ENCODE measurements at places on chromosomes 16 and 17. TPM values are rescaled to one million over a fixed set of nuclear protein-coding genes. Genes with fewer than 3 reads are reported as not detected.

DHRS7C gene
- polyA plus RNA-seq = 177 TPM

DNA sequence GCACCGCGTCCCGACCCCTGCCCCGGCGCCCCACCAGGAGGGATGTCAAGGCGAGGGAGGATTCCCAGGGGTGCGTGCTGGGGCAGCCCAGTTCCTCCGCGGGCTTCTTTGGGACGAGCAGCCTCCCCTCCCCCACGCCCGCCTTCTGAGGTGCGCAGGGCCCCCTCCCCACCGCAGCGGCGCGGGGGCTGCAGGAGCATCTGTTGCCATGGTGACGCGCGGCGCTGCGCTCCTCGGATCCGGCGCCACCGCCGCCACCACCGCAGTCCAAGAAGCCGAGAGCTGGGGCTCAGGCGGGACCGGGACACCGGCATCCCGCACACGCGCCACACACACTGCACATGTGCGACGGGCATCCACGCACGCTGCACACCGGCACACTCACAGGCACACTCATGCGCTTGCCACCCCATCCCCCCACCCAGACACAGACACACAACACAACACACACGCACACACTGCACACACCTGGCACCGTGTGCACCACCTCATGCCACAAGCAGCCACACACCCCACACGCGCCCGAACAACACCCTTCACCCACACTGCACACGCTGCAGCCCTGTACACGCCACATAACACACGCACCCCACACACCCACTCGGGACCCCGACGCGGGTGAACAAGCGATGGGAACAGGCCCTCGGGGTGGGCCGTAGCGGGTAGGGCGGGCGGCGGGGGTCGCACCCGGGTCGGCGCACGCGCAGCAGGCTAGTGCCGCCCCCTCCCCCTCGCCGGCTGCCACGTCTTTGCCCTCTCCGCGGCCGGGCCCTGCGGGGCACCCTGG lies 17.0 kb downstream of the ENPP7 start:
- DNase-seq = no peak

TAC4 gene
- polyA plus RNA-seq = 1.0 TPM

NPIPB13 gene
- polyA plus RNA-seq = 2.0 TPM

GRCh38 chr17:60598001-60598736 lies 1.8 kb upstream of the PPM1D start:
- no peak for DNase-seq

GRCh38 chr17:64920419-64921172 lies 1.3 kb upstream of the LRRC37A3 start:
- DNase-seq = no peak

GRCh38 chr17:44543213-44543904 lies 13.9 kb upstream of the FZD2 start:
- no peak for DNase-seq

EVI2B gene
- 2.0 TPM for polyA plus RNA-seq

GRCh38 chr17:77475016-77475976 lies 334.5 kb downstream of the SEC14L1 start:
- DNase-seq = peak; percentile 47

KRTAP4-6 gene
- not detected for polyA plus RNA-seq

GRCh38 chr16:26863931-26864330 lies 202.8 kb upstream of the C16orf82 start:
- DNase-seq = no peak

GP1BA gene
- polyA plus RNA-seq = 0.16 TPM

- DNase-seq = no peak
Observed at GRCh38 chr17:55436224-55437158, 14.9 kb upstream of the MMD start.

DNA sequence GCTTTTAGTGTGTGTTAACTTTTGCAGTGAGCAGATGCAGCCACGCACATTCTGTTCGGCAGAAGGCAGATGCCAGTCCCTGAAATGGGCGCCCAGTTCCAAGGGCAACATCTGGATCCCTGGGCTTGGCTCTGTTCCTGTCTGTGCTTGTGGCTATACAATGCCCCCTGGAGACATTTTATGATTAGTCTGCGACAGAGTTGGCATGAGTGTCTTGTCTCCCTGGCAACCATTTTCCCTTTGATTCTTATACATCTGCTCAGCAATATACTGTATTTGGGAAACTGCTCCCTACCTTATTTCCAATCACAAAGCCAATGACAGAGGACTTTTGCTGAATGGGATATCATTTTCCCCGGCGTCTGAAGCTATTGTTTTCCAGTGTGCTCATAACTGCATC lies 1629.5 kb upstream of the GOT2 start:
- no peak for DNase-seq

DNA sequence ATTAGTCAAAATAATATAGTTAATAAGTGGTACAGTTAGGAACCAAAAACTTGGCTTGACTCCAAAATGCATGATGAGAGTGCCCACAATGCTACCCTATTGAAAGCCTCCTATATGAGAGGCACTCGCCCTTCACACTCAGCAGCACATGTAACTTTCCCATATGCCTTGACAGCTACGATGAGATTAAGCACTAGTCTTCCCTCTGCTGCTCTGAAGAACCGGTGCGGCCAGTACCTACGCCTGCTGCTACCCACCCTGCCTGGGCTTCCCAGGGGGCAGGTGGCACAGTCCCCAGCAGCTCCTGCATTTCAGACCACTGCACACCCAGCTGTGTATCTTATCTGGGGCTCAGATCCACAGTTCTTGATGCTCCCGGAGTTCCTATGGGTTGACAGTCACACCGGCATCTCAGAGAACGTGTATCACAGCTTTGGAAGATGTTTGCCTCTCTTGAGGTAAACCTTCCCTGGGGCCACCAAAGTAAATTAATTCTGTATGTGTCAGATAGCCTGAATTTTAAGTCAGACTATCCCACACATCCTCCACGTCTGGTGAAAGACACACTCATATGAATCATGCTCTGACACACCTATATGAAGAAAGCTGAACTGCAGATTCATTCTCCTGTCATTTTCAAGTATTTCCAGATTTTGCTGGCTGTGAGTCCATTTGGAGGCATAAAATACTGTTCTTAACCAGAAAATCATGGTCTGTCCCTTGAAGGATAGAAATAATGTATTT lies 77.8 kb downstream of the MYH10 start:
- no peak for DNase-seq

P2RX5 gene
- polyA plus RNA-seq = 9.1 TPM

GRCh38 chr17:63399316-63399715 lies 46.8 kb downstream of the CYB561 start:
- no peak for DNase-seq

DNA sequence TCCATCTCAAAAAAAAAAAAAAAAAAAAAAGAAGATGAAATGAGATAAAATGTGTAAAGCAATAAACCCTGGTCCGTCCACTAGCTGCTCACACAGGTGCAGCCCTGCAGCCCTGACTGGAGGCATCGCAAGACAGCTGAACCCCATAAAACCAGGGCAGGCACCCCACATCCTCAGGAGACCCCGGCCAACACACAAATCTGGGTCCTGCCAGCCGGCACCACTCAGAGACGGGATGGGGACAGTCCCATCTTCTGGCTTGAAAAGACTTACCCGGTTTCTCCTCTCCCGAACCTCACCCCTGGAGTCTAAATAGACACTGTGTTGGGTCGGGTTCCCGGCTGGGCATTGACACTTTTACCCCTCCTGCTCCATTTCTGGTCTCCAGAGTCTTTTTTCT lies 52.7 kb upstream of the TNRC6C start:
- no peak for DNase-seq

KRT222 gene
- polyA plus RNA-seq = 1.5 TPM

GAS2L2 gene
- polyA plus RNA-seq = 0.14 TPM

C17orf78 gene
- not detected for polyA plus RNA-seq

- DNase-seq = no peak
Observed at GRCh38 chr17:58308173-58308984, 20.2 kb downstream of the TSPOAP1 start.

GRCh38 chr16:88963583-88963982 lies 13.4 kb downstream of the CBFA2T3 start:
- peak; percentile 20 for DNase-seq

DNA sequence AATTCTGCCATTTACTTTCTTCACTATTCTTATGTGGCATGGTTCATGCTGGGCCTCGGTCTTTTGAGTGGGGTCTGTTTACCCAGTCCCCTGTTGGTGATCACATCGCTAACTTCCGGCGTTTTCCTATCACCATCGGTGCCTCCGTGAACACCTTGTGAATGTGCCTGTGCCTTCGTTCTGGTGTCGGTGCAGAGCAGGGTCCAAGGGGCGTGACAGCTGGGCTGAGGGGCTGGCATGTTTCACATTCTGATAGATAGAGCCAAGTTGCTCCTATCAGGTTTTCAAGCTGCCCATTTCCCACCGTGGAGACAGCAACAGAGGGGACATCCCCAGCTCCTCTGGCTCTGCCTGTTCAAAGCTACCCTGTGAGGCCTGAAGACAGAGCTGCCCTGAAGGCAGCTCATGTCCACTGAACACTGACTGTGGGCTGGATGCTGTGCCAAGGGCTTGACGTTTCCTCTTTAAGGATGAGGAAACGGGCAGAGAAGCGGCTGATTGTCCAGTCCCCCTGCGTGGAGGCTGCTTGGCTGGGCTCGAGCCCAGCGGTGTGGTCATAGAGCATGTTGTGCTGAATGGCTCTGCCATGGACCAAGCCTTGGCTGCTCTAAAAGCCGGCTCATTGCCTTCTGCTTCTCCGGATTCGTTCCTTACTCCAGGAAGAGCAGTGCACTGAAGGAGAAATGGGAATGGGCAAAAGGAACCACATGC lies 17.0 kb downstream of the DHODH start:
- peak; percentile 47 for DNase-seq

- DNase-seq = no peak
Observed at GRCh38 chr16:50889746-50890145, 147.9 kb downstream of the CYLD start.

GRCh38 chr17:44961921-44962350 lies 6.2 kb downstream of the C1QL1 start:
- DNase-seq = no peak

GRCh38 chr16:53090286-53090590 lies 35.4 kb downstream of the CHD9 start:
- DNase-seq = no peak

GRCh38 chr17:7147772-7148171 lies 31.4 kb downstream of the ASGR1 start:
- no peak for DNase-seq

- no peak for DNase-seq
Observed at GRCh38 chr16:50671644-50672260, 9.4 kb downstream of the SNX20 start.

DNA sequence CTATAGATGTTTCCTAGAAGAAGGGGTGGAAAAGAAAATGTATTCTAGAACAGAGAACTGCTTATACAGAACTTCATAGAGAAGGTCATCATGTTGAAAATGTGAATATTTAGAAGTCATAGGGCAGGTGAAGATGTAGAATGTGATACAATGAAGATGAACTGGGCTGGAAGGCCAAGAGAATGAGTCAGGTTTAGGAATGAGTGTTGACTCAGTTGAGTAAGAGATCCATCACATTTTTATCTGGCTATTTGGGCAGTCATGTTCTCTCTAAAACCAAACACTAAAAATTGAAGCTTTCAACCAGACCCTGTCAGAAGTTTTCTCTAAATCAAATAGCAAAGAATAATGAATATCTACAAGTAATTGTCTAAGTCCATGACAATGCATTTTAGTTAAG lies 660.5 kb downstream of the KCNJ2 start:
- no peak for DNase-seq

GRCh38 chr16:28161626-28162025 lies 50.1 kb downstream of the XPO6 start:
- no peak for DNase-seq

DNA sequence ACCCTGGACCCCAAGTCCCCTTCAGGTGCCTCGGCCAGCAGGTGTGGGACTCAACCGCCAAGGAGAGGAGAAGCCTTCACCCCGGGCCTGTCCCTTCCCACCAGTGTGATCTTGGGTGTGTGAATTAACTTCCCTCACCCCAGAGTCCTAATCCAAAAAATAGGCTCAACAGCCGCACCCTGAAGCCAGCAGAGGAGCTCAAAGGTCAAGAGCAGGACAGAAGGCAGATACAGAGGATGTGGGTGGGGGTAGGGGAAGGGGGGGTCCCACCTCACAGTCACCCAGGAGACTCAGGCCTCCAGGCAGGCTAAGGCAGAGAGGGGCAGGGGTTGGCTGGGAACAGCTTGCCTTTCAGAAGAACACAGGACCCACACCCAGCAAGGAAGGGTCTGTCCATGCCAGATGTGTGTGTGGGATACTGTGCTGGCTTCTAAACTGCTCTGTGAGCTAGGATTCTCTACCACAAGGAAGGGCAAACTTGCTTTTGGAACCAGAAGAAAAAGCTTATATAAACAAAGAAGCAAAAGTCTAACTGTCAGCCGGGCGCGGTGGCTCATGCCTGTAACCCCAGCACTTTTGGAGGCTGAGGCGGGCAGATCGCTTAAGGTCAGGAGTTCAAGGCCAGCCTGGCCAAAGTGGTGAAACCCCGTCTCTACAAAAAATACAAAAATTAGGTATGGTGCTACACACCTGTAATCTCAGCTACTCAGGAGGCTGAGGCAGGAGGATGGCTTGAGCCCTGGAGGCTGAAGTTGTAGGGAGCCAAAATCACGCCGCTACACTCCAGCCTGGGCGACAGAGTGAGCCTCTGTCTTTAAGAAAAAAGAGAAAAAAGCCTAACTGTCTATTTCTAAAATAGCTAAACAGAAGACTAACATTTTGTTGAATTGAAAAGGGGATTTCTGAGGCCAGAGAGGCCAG lies 4.6 kb downstream of the PIEZO1 start:
- DNase-seq = no peak

GRCh38 chr17:8726941-8727555 lies 17.6 kb downstream of the CCDC42 start:
- no peak for DNase-seq

ADAD2 gene
- 2.9 TPM for polyA plus RNA-seq

KRT40 gene
- not detected for polyA plus RNA-seq

POLR3K gene
- 11.2 TPM for polyA plus RNA-seq

GRCh38 chr17:49218941-49219913 lies 8.7 kb downstream of the ABI3 start:
- peak; percentile 43 for DNase-seq

DNA sequence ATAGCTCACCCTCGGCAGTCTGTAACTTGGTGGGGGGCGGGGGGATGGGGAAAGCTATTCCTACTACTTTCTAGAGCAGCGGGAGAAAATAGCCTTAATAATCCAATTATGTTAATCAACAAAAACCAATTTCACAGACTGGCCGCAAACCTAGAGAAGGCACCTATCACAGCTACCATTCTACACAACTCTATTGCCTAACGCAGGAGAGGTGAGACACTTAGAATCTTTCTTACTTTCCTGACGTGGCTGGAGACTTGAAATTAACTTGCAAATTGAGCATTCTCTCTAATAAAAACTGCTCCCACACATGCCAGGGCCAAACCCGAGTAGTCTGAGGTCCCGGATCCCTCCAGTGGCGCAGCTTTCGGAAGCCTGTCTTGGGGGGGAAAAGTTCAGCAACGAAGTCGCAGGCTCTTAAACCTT lies 794 bp downstream of the SMG6 start:
- DNase-seq = no peak

HIRIP3 gene
- 19.1 TPM for polyA plus RNA-seq

GRCh38 chr16:57548408-57548807 lies 6.0 kb downstream of the ADGRG5 start:
- no peak for DNase-seq

GRCh38 chr16:50664270-50664669 lies 16.8 kb downstream of the SNX20 start:
- no peak for DNase-seq

CDK3 gene
- polyA plus RNA-seq = 2.9 TPM

C1QL1 gene
- polyA plus RNA-seq = 2.0 TPM

NT5C3B gene
- polyA plus RNA-seq = 40.5 TPM

- no peak for DNase-seq
Observed at GRCh38 chr17:28413804-28414203, 7.8 kb upstream of the SLC46A1 start.

Data from right cardiac atrium (tissue), 5 donors.